Central memory CD8-positive, alpha-beta T cell (primary cell): ENCODE measurements at places on chromosomes 2 and 18.

DNA sequence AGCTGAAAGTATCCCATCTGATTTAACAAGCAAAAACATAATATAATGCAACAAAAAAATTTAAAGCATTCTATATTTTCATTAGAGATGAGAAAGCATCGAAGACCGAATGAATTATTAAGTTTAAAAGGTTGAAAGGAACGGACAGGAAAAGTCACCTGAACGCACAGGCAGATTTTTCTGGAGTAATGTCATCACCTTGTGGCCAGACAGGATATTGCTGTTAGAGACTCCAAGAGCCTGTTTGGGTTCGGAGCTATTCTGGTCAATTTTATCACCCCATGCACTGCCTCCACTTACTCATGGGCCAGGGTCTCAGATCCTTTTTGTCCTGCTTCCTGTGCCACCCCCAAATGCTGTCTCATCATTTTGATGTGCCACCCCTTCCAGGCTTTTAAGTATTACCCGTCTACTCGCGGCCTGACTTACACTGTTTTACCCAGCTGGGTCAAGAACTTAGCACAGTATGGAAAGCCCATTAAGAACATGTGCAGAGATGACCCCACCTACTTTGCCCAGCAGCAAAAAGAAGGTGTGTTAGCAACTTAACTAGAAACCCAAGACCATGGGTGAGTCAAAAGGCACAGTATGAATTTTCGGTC is 27.3 kb downstream of the GKN2 start:
- no peak for DNase-seq

DNA sequence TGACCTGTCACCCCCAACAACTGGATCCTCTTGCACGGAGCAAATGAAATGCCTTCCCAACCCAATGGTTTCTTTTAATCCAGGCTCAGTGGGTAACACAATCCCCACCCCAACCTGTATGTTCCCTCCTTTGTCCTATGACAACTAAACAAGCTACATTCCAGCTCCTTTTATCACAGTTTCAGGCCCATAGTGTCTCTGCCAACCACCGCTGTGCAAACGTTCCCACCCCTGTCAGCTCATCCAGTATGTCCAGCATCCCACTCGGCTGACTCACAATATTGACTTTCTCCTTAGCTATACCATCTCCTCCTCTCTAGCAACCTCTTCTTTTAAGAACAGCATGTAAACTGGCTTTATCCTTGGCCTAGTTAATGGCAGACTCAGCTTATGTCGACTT is 117.9 kb upstream of the PPP1CB start:
- DNase-seq, result no peak

DNA sequence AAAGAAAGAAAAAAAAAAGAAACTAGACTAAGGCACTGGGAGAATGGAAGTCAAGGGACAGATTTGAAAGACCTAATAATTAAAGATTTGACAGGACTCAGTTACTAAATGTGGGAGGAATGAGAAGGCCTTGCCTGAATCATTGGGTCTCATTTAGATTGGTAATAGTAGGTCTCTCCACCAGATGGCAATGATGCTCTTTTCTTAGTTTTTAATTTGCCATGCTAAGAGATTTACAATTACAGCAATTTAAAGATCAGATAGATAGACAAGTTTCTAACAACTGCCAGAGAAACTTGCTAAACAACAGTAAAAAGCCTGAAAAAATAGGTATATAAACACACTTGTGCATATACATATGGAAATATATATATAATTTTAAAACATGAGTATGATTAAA is 153.0 kb downstream of the TMEM247 start:
- DNase-seq, result no peak

- no peak for DNase-seq
Observed at GRCh38 chr2:108320326-108320922, 31.7 kb downstream of the SULT1C2 start.

- no peak for DNase-seq
Observed at GRCh38 chr2:26122630-26123029, 50.3 kb upstream of the GAREM2 start.

DNA sequence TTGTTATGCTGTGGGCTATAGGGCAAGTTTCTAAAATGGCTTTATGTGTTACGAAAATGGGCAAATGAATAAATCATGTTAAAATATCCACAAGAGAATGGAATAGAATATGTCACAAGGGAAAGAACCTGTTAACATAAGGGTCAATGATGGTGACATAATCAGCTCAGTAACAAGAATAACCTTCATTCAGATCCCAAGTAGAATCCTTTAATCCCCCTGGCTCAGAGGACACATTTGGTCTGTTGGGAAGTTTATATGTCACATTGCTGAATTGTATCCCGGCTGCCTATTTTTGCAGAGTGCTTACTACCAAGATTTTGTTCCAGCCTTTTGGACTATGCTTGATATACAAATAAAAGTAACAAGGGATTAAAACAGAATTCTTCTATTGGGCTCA is 13.1 kb upstream of the LGALSL start:
- no peak for DNase-seq

GRCh38 chr2:45224321-45224992 is 215.2 kb upstream of the SIX2 start:
- DNase-seq, result no peak

DNA sequence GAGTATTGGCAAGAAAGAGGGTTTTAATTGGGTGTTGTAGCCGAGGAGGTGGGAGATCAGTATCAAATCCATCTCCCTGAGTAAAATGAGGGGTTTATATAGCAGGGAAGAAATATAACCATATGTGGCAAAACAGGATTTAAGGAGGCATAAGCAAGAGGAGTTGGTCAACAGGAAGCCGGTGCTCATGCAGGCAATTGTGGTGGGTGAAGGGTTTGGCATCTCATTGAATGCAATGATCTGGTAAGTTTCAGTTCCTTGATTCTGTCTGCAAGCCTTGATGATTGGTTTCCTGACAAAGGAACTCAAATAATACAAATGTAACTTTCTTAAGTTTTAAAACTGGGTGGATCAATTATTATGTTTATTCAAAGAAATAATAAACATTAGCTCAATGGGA is 564.4 kb upstream of the LINC00305 start:
- DNase-seq, result no peak

- no peak for DNase-seq
Observed at GRCh38 chr2:195477248-195477995, 179.6 kb upstream of the SLC39A10 start.

- DNase-seq, result no peak
Observed at GRCh38 chr18:69239849-69240674, 160.6 kb upstream of the DOK6 start.

GRCh38 chr2:10489842-10490555 is 41.9 kb upstream of the ODC1 start:
- no peak for DNase-seq

- no peak for DNase-seq
Observed at GRCh38 chr2:208386541-208386940, 20.1 kb upstream of the PTH2R start.

DNA sequence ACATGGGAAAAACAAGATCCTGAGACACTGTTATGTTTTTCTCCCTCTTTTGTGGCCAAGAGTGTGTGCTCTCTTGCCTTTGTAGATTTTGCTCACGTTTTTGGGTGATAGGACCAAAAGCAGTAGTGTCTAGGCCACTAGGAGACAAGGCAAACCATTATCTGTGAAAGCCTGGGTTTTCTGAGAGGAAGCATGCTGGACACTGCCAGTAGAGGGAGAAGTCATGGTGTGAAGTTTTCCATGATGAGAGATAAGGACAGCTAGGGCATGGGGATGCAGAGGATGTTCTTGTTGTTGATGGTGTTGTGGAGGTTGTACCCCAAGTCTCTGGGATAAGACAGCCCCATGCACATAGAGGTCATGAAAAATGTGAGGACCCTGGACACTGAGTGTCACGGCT is 285.3 kb downstream of the SOX11 start:
- no peak for DNase-seq

GRCh38 chr2:128594651-128594910 is 275.9 kb upstream of the HS6ST1 start:
- no peak for DNase-seq

GRCh38 chr18:23825978-23826405 is 136.7 kb downstream of the LAMA3 start:
- DNase-seq, result no peak

DNA sequence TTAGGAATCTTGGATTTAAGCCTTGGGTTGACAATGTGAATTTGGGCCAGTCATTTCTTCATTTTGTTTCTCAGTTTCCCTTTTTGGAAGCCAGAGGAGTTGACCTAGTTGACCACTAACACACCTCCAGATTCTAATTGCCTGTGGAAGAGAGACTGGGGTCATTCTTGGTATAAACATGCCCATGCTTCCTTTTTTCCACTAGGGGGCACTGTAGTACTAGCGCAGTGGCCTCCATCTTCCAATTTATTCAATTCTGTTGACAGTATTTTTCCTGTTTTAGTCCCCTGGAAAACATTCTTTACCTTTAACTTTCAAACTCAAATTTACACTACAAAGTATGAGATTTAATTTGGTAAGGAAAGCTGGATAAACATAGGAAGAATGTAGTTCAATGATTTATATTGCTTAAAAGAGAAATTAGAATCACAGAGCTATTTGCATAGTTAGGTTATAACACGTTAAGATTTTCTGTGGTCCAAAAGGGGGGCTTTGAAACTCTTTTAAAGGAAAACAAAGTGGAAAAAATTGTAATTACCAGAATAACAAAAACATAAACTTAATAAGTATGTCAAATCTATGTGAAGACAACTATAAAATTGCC is 57.5 kb upstream of the AGPS start:
- DNase-seq, result no peak

DNA sequence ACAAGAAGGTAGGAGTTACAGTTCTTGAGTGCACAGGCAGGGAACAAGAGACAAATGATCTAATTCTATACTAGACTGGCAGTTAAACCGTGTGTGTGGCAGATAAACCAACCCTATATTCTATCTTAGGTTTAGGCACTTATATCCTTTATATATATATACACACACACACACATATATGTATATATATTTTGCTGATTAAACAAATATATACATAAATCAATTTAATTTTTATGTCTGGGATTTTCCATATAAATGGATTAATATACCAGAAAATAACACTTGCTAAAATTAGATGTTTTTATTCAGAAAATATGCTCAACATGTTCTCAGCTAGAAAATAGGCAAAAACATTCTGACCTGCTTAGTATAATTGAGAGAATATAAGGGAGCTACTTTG is 887.9 kb upstream of the KLHL29 start:
- DNase-seq, result no peak

DNA sequence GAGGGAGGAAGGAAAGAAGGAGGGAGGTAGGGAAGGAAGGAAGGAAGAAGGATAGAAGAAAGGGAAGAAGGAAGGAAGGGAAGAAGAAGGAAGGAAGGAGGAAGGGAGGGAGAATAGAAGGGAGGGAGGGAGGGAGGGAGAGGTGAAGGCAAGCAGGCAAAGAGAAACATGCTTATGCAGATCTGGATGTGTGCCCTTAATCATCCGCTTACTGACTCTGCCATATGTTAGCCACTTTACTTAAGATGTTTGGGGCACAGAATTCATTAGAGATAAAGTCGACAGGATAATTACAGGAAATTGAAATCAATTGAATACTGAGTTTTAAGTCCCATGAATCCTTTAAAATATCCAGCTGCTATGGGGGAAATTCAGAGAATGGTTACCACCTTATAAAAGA is 334.2 kb downstream of the GRB14 start:
- no peak for DNase-seq

DNA sequence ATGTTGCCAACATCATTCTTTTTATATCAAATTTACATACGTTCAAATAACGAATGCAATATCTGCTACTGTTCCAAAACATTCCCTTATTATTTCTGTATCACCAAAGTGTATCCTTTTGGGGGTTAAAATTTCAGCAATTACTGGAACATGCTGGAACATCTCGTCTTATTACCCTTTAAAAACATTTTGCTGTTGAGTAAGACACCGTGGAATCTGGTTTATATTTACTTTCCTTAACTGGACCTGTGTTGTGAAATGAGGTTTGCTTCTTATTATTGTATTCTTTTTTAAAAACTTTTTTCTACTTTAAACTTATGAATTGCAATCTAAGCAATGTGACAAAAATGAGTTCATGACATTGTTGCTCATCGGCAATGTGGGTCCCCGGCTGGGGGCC is 87.4 kb upstream of the PTPRM start:
- no peak for DNase-seq

GRCh38 chr2:55133467-55134315 is 83.4 kb upstream of the RTN4 start:
- peak; percentile 18 for DNase-seq

DNA sequence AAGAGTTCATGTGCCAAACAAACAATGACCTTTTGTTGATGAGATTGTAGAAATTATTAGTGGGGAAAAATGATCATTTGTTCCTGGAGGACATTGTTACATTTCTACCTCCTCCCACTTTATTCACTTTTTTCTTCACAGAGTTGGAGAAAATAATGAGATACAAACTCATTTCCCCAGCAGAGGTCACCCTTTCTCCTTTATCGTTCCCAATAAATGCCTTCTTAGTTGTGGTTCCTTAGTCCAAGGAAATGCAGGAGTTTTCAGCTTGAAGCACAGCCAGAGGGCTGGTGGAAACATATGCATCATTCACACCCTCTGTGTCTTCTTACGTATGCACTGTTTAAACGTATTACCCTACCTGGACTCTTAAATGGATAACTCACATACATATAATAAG is 108.8 kb downstream of the SLC4A3 start:
- DNase-seq, result no peak

DNA sequence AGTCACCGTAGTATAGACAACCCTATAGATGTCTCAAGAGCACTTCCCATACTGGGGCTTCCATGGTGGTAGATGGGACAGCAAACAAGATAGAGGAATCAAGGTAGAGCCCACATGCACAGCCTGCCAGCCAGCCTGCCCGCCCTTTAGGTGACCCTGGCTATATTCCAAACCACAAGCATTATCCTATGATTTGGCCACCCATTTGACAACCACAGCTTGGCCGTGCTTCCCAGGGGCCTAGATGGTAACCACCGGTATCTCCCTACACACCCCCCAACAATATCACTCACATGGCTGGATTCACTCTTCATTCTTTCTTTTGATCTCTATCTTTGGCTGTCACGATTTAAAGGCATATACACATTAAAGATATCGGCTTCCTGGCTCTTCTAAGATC is 85.3 kb downstream of the CDK15 start:
- no peak for DNase-seq
